ENCODE measurements at places on chromosomes 7 and 10.

DNA sequence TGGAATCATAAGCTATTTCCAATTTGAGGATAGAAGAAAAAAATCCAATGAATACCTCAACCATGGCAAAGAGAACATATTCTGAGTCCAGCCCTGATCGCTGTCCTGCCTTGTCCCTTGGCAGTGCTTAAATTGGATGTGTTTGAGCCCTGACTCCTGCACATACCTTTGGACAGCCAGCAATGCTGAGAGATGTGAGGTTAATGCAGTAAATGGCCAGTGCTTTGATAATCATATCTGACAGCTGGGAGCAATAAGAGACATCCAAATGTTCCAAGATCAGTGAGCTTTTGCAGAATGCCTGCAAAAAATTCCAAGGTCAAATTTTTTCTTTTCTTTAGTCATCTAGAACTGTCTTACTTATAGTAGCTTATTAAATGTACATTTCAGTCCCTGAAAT, 80.1 kb upstream of the LRRC17 start:
- no peak for DNase-seq

- DNase-seq, result no peak
Measured at GRCh38 chr7:47778153-47778661, 170.1 kb downstream of the PKD1L1 start.

DNA sequence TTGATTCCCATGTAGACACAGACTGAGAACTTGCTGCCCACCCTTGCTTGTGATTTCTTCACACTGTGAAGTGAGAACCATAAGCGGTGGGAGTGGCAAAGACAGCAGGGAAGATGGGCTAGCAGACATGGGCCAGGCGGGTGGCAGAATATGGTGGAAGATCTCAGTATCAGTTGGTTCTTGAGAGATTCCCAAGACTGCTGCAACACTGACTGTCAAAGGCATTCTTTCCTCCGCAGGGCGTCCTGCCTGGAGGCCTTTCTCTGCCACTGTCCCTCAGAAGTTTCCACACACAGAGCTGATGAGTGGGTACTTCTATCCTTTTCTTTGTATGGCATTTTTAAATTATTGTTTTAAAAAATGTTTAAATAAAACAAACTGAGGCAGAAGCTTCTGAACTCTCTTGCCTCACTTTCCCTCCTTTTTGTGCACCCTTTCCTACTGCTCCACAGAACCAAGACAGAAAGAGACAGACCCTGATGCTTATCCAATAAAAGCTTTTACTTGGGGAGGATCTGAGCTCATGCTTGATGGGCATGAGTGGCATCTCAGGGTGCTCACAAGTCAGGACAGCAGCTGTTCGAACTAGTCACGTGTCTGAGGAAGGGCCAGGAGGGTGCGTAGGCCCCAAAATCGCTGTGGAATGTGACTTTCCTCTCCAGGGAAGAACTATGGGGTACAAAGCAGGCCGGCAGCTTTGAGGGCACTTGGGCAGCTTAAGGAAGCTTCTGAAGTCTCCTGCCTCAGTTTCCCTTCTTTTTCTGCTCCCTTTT, 104.7 kb upstream of the PCGF5 start:
- no peak for DNase-seq

- DNase-seq, result peak; percentile 67
Measured at GRCh38 chr7:27199849-27200760, at the start of gene HOXA13. Gene HOXA13 (minus strand): TSS chr7:27200091. CDS start chr7:27200077, 14 bp downstream.

- DNase-seq, result no peak
Measured at GRCh38 chr7:135924302-135924701, 52.9 kb downstream of the MTPN start.

DNA sequence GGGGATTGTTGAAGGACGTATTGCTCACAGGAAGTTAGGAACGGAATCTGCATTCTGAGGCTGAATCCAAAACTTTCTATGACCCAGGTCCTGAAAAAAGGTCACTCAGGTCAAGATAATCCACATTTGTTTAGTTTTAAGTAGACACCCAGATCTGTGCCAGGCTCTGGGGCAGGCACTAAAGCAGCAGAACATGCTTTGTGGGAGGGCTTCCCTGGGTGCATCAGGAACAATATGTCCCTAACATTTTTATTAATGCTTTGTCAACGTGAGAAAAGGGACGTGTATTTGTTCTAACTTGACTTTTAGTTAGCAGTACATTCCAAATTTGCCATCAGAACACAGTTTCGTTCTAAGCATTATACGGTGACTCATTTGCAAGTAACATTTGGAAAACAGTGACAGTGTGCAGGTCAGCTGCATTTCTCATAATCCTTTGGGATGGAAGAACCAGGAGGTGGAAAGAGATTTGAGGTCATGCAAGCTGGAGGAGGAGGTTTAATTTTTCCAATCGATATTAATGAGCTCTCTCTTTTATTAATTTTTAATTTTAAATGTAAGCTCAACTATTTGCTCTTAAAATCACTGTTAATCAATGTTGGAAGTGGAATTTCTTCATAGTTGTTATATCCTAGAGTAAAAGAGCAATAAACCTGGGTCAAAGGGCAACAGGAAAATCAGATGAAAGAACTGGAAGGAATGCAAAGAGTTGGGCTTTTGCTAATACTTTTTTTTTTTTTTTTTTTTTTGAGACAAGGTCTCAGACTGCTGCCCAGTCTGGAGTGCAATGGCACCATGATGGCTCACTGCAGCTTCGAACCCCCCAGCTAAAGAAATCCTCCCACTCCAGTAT, 35.0 kb downstream of the TAS2R41 start:
- DNase-seq, result peak; percentile 34

- DNase-seq, result no peak
Measured at GRCh38 chr7:110609336-110609735, 481.6 kb upstream of the LRRN3 start.

GRCh38 chr7:30776971-30777370, 5.8 kb downstream of the MINDY4 start:
- DNase-seq, result no peak

DNA sequence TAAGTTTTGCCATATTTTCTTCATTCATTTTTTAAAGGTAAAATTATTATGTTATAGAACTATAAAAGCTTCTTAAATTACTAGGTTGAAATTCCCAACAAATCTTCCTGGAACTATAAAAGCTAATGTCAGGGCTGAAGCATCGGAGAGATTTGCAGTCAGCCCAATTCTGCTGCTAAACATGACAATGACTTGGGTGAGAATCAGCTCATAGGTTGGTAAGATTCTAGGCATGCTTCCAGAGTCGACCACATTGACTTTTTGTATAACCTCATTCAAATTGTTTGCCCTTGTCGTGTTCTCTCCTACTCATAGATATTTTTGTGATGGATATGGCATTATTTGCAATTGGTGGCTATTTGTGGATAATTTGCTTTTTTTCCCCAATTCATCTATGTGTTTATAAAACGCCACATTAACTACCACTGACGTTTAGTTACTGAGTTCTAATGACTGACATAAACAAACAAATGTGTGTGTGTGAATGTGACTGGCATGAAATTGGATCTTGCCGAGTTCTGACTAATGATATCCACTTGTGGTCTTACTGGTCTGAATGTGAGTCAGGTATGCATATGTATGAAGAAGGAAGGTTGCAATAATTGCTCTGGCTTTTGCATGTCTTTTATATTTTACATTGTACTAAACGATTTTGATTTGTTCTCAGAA, 579.8 kb downstream of the PARD3 start:
- no peak for DNase-seq

DNA sequence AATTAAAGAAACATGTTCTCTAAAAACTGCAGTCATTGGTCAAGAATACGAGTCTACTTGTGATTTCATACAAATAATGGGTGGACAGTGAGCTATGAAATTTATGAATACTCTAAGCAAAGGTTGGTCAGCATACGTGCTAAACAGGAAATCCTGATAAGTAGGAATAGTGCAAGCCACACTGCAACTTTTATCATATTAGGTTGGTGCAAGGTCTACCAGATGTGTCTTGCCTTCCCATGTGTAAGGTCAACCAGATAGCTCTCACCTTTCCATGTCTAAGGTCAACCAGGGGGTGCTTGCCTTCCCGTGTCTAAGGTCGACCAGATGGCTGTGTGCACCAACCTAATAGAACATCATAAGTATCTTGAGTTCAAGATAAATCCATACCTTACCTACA, 2.0 kb upstream of the ITGB1 start:
- DNase-seq, result no peak

- DNase-seq, result peak; percentile 37
Measured at GRCh38 chr7:90945104-90945787, 319.0 kb upstream of the FZD1 start.

- DNase-seq, result peak; percentile 68
Measured at GRCh38 chr10:28331841-28332240, 29.0 kb upstream of the MPP7 start.

GRCh38 chr7:40192036-40192435, 57.2 kb downstream of the SUGCT start:
- peak; percentile 79 for DNase-seq

Data from AG08395 (cell line).